A549 treated with ZK216348 at 1 μM for 4 hours (cell line): ENCODE measurements at places on chromosomes 6 and 20. TPM values are rescaled to one million over a fixed set of nuclear protein-coding genes. Genes with fewer than 3 reads are reported as not detected.

TRPC4AP gene
- 41.9 to 62.4 TPM (median 61.0 TPM) in 5 replicates for total RNA-seq

PDYN gene
- not detected in 5 replicates for total RNA-seq

TMEM181 gene
- 9.4 to 16.4 TPM (median 15.2 TPM) in 5 replicates for total RNA-seq

COL10A1 gene
- total RNA-seq, result not detected in 5 replicates

C2 gene
- 0.33 to 0.47 TPM in 2 of 5 replicates, not detected in the others for total RNA-seq

SLC22A16 gene
- not detected in 5 replicates for total RNA-seq

SLC29A1 gene
- 37.0 to 58.9 TPM (median 57.3 TPM) in 5 replicates for total RNA-seq

COL11A2 gene
- 0.71 to 1.5 TPM (median 0.79 TPM) in 5 replicates for total RNA-seq

METTL24 gene
- total RNA-seq, result not detected in 5 replicates

SLPI gene
- total RNA-seq, result 8.3 to 13.8 TPM (median 9.4 TPM) in 5 replicates

HDGFL1 gene
- not detected in 5 replicates for total RNA-seq

DNAH8 gene
- total RNA-seq, result not detected in 5 replicates

IP6K3 gene
- 0.27 to 0.52 TPM (median 0.33 TPM) in 5 replicates for total RNA-seq

SLC22A2 gene
- total RNA-seq, result 0.25 to 0.34 TPM in 2 of 5 replicates, not detected in the others

CTAGE9 gene
- total RNA-seq, result not detected in 5 replicates

TRIM38 gene
- total RNA-seq, result 1.5 to 2.1 TPM (median 1.7 TPM) in 5 replicates

NCOA6 gene
- total RNA-seq, result 18.7 to 21.6 TPM (median 19.8 TPM) in 5 replicates

PPP1R14C gene
- 1.1 to 1.7 TPM (median 1.5 TPM) in 5 replicates for total RNA-seq

WFDC12 gene
- not detected in 5 replicates for total RNA-seq

SYTL3 gene
- total RNA-seq, result 1.1 to 1.8 TPM (median 1.4 TPM) in 5 replicates

VGLL2 gene
- total RNA-seq, result not detected in 5 replicates

TRERF1 gene
- 4.0 to 8.4 TPM (median 7.0 TPM) in 5 replicates for total RNA-seq

PRSS16 gene
- 1.3 to 4.0 TPM (median 3.9 TPM) in 5 replicates for total RNA-seq

LIME1 gene
- 2.5 to 13.1 TPM (median 10.7 TPM) in 5 replicates for total RNA-seq

TFAP2A gene
- 11.7 to 15.9 TPM (median 14.2 TPM) in 5 replicates for total RNA-seq

SOX18 gene
- total RNA-seq, result 1.4 to 3.4 TPM (median 2.6 TPM) in 5 replicates

C6orf52 gene
- total RNA-seq, result 1.4 to 2.7 TPM (median 2.0 TPM) in 5 replicates

ANKRD66 gene
- not detected in 5 replicates for total RNA-seq

RALGAPB gene
- 11.2 to 20.0 TPM (median 17.7 TPM) in 5 replicates for total RNA-seq

TAAR8 gene
- not detected in 5 replicates for total RNA-seq

NFKBIE gene
- 8.2 to 12.2 TPM (median 9.3 TPM) in 5 replicates for total RNA-seq

SLC22A1 gene
- total RNA-seq, result 1.7 to 3.4 TPM (median 2.2 TPM) in 5 replicates

AURKA gene
- total RNA-seq, result 98.8 to 110 TPM (median 107 TPM) in 5 replicates

TRIM40 gene
- total RNA-seq, result not detected in 5 replicates

HAO1 gene
- not detected in 5 replicates for total RNA-seq

RAB23 gene
- 4.4 to 9.9 TPM (median 8.0 TPM) in 5 replicates for total RNA-seq

ZSCAN9 gene
- 5.4 to 8.8 TPM (median 7.6 TPM) in 5 replicates for total RNA-seq

SIRPA gene
- 22.1 to 30.1 TPM (median 25.4 TPM) in 5 replicates for total RNA-seq
